ENCODE measurements at places on chromosomes 16 and 17.

GRCh38 chr17:77435272-77436057 lies 294.7 kb downstream of the SEC14L1 start:
- no peak for DNase-seq

DNA sequence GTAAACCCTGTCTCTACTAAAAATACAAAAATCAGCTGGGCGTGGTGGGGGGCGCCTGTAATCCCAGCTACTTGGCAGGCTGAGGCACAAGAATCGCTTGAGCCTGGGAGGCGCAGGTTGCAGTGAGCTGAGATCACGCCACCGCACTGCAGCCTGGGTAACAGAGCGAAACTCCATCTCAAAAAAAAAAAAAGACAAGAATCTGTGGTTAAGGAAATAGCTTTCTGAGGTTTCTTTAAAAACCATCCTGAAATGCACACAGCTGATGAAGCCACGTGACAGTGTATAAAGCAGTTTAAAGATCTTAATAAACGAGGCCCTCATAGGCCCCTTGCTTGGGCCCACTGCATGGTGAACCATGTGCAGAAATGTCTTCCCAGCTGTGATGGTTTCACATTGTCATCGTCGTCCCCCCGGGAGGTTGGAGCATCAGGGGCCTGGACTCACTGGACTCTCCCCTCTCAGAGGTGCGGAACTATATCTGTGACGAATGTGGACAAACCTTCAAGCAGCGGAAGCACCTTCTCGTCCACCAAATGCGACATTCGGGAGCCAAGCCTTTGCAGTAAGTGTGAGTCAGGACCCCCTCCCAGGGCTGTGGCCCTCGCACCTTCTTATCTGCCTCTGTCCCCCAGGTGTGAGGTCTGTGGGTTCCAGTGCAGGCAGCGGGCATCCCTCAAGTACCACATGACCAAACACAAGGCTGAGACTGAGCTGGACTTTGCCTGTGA lies 16.2 kb downstream of the ZNF276 start:
- no peak for DNase-seq

DNA sequence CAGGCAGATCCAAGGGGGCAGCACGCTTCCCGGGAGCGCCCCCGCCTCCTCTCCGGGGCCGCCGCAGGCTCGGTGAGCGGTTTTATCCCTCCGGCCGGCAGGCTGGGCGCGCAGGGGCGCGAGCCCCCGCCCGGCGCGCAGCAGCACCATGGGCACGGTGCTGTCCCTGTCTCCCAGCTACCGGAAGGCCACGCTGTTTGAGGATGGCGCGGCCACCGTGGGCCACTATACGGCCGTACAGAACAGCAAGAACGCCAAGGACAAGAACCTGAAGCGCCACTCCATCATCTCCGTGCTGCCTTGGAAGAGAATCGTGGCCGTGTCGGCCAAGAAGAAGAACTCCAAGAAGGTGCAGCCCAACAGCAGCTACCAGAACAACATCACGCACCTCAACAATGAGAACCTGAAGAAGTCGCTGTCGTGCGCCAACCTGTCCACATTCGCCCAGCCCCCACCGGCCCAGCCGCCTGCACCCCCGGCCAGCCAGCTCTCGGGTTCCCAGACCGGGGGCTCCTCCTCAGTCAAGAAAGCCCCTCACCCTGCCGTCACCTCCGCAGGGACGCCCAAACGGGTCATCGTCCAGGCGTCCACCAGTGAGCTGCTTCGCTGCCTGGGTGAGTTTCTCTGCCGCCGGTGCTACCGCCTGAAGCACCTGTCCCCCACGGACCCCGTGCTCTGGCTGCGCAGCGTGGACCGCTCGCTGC lies 832 bp downstream of the CDK5R1 start:
- DNase-seq: no peak

- no peak for DNase-seq
Observed at GRCh38 chr17:80252871-80253270, 7.8 kb upstream of the RNF213 start.

- no peak for DNase-seq
Observed at GRCh38 chr16:52437277-52437670, 109.7 kb downstream of the TOX3 start.

DNA sequence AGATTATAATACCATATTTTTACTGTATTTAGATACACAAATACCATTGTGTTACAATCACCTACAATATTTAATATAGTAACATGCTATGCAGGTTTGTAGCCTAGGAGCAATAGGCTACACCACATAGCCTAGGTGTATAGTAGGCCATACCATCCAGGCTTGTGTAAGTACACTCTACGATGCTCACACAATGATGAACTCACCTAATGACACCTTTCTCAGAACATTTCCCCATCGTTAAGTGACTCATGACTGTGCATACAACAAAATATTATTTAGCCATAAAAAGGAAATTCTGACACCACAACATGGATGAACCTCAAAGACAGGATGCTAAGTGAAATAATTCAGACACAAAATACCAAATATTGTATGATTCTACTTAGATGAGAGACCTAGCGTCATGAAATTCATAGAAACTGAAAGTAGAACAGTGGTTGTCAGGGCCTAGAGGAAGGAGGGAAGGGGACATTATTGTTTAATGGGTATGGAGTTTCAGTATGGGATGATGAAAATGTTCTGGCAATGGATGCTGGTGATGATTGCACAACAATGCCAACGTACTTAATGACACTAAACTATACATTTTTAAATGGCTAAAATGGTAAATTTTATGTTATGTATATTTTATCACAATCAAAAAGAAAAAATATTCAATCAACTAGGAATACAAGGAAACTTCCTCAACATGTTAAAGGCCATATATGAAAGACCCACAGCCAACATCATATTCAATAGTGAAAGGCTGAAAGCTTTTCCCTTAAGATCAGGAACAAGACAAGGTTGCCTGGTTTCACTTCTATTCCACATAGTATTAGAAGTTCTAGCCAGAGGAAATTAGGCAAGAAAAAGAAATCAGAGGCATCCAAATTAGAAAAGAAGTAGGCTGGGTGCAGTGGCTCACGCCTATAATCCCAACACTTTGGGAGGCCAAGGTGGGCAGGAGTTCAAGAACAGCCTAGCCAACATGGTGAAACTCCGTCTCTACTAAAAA lies 5.9 kb upstream of the C16orf87 start:
- no peak for DNase-seq

- no peak for DNase-seq
Observed at GRCh38 chr17:81843713-81844326, 9.0 kb upstream of the PPP1R27 start.

DNA sequence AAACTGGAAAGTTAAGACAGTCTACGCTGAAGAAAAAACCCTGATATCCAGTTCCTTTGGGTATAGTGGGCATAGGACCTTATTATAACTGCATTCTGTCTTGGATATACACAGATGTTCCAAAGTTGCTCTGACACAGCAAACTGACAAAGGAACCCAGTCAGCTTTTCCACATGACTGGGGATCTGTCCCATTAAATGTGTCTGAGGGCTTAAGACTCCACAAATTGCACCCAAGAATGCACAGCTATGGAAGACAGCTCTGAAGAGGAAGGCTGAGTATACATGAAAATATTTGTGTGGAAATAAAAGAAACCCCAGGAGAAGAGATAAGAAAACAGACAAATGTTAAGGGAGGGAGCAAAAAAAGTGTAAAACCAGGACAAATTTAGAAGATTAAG lies 114.1 kb downstream of the SPAG9 start:
- DNase-seq: no peak
